NCI-H526 (cell line): ENCODE measurements at places on chromosomes 2 and 18.

DNA sequence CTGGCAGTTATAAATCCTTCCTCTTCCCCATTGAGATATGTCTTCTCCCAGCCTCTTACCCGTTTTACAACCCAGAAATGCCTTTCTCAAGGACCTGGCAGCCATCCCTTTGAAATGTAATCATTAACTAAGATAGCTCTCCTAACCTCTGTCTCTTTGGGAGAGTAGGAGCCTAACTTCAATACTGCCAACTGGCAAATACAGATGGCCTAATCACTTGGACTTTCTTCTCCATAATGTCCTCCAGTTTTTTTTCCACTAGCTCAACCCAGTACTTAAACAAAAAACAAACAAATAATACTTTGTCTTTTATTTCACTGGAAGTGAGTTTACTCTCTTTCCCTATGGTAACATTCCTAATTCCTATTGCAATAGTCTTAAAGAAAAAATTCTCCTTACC lies 1391.1 kb downstream of the SUCLG1 start:
- no peak for DNase-seq

DNA sequence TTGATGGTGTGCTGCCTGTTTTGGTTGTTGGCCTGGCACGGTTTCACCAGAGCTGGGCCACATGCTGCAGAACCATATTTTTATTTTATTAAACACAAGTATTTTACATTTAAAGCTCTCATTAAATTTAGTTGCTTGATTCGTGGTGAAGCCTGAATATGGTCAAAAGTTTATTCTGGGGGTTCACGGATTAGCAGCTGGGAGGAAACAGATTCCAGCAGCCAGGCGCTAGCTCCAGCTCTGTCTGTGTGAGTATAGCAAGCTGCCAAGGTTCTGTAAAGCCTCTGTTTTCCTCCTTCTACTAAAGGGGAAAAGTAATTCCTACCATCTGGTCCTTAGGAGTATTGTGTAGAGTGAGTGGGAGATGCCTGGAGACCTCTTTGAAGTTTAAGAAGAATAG lies 22.5 kb downstream of the GATA6 start:
- no peak for DNase-seq

- DNase-seq = no peak
Measured at GRCh38 chr2:165835363-165835762, 41.3 kb upstream of the GALNT3 start.

DNA sequence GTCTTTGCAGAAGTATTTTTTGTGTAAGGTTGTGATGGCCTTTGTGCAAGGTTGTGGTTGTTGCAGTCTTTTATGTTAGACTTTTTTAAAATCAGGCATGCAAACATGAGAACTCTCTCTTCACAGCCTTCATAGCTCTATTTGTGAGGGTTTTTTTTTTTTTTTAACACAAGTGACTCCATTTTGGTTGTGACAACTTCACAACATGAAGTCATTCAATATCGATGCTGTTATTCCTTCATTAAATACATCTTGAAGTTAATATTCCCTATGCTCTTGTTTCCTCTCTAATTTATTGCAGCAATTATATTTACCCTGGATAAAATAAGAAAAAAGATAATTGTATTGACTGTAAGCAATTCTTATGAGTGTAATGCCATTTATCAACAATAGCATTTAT lies 35.5 kb downstream of the DHRS9 start:
- no peak for DNase-seq

DNA sequence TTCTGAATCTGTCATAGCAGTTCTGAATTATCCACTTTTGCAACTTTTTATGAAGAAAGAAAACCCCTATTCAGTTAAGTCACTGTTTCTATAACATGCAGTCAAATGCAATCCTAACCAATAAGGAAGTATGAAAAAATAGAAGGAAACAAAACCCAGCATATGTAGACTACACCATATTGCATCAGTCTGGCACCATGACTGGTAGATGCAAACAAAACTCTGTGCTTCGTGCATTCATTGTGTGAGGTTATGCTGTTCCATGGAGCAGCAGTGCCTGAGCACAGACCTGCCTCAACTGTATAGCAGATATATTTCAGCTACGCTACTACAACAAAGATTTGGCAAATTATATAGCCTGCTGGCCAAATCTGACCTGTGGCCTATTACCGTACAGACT lies 325.5 kb downstream of the LRP1B start:
- no peak for DNase-seq

DNA sequence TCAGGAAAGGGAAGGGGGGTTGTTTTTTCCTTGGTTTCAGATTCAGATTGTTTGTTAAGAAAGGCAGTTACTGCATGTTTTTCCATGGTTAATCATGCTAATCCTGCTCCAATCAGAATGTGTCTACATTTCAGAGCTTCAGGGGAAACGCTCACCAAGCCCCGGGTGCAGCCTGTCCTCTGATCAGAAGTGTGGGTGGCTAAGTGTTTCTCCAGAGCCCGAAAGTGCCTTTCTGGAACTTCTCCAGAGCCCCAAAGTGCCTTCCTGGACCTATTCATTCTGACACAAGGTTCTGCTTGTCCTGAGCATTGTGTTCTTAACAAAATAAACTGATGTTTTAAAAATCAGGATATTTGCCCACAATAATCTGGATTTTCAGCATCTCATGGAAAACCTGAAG lies 359.0 kb upstream of the ZNF521 start:
- no peak for DNase-seq

DNA sequence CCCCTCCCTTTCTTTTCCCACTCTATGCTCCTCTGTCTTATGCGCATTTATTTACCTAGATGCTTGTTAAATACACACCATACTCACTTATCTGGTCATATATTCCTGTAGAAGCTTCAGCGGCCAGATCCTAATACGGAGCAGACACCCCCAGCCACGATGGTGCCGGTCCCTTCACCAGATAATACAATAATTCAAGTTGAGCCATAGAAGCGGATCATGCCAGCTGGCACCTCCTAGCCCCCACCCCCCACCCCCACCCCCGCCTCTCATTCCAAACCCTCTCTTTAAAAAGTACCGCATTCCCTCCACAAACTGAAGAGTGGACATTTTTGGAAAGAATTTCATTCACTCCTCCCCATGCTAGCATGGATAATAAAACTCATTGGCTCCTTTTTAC lies 95.2 kb downstream of the BIN1 start:
- no peak for DNase-seq

DNA sequence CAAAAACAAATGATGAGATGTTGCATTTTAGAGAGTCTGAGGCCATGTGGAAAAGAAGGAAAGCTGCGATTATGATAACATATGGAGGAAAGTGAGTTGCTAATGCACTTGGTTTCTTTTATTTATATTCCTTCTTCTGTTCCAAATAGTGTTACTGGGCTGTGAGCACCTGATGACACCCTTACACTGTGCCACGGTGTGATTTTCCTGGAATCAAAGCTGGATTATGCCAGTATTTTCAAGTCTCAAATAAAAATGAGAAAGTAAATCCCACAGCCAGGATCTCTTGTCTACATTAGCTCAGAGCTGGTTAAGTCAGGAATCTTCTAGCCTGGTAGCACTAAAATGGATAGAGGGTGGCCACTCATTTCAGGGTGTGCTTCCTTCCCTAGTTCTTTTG lies 670.8 kb downstream of the TDRD15 start:
- no peak for DNase-seq

GRCh38 chr2:203871371-203871983 lies 3.9 kb downstream of the CTLA4 start:
- DNase-seq = no peak

GRCh38 chr2:20390524-20391123 lies 40.0 kb upstream of the PUM2 start:
- no peak for DNase-seq

- peak; percentile 98 for DNase-seq
Measured at GRCh38 chr2:219001577-219002394, 8.6 kb upstream of the CRYBA2 start.

DNA sequence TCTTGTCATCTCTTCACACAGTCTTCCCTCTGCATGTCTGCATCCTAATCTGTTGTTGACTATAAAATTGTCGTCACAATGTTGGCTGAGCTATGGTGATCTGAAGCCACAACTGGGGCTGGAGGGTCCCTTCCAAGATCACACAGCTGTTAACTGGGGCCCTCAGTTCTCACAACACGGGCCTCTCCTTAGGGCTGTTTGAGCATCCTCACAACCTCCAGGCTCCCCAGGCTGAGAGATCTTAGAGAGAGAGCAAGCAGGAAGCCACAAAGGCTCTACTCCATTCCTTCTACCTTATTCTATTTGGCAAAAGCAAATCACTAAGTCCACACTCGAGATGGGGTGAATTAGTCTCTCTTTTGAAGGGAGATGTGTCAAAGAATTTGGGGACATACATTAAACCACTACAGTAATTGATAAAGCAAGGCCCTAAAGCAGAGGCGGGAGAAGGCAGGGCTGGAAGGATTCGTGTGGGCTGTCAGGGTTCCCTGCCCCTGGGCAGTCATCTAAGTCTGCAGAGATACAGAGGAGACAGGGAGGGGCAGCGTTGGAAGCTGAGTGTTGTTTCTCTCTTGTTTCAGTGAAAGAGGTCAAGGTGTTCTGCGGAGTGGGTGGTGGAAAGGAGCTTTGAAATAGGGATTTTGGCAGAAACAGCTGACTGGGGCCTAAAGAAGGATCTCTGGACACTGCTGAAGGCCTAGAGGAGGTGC lies 15.9 kb downstream of the MYO7B start:
- DNase-seq = no peak

GRCh38 chr2:206154197-206154596 lies 5.0 kb downstream of the NDUFS1 start:
- peak; percentile 13 for DNase-seq

DNA sequence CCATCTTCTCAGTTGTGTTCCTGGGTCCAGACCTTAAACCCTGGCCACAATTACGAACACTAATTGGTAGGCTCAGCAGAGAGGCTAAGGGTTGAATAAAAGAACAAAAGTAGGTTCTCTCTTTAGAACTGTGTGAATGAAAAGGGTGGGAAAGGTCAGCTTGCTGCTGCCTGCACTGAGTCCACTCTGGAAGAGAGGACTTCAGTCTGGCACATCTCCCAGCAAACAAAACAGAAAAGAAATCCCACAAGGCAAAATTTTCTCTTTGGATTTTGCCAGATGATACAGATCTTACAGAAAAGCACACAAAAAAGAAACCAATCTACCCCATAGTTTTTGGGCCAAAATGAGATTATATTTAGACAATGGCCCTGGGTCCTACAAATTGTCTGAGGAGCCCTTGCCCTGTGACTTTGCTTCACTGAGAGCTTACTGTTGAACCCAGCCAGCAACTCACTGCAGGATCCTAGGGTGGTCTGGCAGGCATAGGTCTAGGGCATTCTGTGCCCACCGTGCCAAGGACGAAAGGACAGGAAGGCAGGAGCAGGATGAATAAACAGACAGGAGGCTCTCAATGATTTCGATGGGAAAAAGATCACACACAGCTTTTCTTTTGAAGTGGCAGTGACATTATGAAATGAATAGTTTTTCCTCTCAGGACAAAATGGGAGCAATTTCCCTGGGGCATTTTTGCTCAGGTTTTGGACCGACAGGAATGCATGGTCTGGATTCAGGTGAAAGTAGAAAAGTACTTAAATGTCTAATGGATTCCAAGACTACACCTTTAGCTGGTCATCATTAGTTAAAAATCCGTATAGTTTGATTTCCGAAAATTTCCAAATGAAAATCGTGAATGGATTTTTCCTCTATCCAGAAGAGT lies 68.4 kb upstream of the STAM2 start:
- no peak for DNase-seq

- DNase-seq = no peak
Measured at GRCh38 chr2:172373766-172374165, 53.6 kb upstream of the ITGA6 start.

- DNase-seq = no peak
Measured at GRCh38 chr2:8564475-8564874, 117.4 kb upstream of the ID2 start.

DNA sequence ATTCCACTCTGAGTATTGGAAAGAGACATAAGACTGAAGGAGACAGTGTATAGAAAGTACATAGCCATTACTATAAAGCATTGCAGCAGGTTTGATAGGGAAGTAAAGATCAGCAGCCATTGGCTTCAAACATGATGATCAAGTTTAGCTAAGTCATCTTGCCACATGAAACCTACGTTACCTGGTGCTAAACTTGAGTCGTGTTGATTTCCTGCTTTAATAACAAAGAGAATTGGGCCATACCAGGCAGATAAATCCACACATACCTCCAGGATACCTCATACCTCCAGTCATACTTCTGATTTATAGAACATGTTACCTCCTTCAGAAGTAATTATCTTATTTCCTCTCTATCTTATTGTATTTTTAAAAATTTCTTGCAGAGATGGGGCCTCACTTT lies 10.3 kb upstream of the KYNU start:
- no peak for DNase-seq

- no peak for DNase-seq
Measured at GRCh38 chr2:61632276-61633169, 94.4 kb upstream of the XPO1 start.

GRCh38 chr2:71535526-71535925 lies 82.2 kb downstream of the DYSF start:
- no peak for DNase-seq

GRCh38 chr2:172550419-172550818 lies 5.5 kb upstream of the PDK1 start:
- no peak for DNase-seq

- DNase-seq = no peak
Measured at GRCh38 chr2:128260239-128261138, 58.2 kb downstream of the HS6ST1 start.

DNA sequence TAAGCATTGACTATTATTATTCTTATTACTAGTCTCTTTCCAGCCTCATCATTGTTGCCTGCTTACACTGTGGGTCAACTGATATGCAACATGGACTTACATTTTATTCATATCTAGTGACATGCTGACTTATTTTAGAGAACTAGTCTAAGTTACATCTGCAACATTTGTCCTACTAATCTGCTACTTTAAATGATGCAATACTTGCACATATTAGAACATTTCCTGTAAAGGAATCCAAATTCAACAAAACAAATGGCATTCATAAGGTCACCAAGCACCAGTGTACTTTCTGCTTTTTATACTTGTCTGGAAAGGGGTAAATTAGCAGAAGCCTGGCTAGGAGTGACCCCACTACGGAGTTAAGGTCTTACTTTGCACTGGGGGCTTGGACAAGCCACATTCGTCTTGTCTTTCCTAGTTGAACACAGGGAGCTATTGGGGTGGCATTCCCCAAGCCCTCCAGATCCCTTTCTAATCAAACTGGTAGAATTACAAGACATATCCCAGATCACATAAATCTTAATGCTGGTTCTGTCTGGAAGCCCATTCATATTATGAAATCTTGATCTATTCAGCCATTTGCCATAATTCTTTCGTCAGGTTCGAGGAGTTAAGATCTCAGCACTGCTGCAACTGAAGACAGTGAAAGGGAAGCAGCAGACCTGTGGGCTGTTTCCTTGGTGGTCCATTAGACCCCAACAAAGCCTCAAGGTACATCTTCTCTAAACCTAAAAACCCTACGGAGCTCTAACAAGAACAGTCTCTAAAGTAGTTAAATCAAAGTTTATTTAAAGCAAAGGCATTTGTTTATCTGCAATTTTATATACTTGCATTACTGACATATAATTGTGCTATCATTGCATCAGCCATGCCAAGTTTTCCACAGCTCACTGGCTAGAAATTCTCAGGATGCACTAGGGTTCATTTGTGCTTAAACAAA lies 49.9 kb upstream of the RTN4 start:
- no peak for DNase-seq
